ENCODE measurements at places on chromosomes 7 and 10.

DNA sequence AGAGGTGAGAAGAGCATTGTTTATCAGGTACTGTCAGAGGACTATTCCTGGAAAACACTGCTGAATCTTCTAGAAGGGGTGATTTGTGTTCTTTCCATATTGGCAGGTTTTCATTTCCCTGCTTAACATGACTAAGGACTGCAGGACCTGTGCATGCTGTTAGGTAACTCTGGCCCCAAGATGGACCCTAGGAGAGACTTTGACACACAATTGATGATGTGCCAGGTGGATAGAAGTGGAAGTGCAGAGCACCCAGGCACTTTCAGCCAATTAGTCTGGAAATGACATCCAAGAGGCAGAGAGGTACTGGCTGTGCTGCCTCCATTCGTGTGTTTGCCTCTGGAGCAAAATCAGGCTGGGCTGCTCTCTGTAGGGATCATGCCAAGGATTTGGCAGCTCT lies 496.3 kb upstream of the GALNT17 start:
- H3K4me3 ChIP-seq: no peak overlapping the region
- no peaks in the 10 kb centered on the region for H3K27me3 ChIP-seq
- peaks cover 22% of the 10 kb centered on the region for H3K4me1 ChIP-seq
- no peak overlapping the region for H3K27ac ChIP-seq
- H3K36me3 ChIP-seq: no peaks in the 10 kb centered on the region

- H3K27me3 ChIP-seq: no peaks in the 10 kb centered on the region
- no peaks in the 10 kb centered on the region for H3K36me3 ChIP-seq
- no peak overlapping the region for H3K27ac ChIP-seq
- no peak for DNase-seq
These were observed 41.4 kb upstream of the GTF2I start for GRCh38 chr7:74615933-74616780.

DNA sequence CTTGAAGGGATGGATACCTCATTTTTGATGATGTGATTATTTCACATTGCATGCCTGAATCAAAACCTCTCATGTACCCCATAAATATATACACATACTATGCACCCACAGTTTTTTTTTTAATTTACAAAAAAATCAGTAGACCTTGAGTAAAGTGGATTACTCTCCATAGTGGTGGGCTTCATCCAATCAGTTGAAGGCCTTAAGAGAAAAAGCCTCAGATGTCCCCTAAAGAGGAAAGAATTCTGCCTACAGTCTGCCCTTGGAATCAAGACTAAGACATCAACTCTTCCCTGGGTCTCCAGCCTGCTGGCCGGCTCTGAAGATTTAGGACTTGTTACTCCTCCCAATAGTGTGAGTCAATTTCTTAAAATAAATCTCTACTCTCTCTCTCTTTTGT lies 1.1 kb downstream of the AZGP1 start:
- H3K27me3 ChIP-seq: no peaks in the 10 kb centered on the region
- H3K4me1 ChIP-seq: no peaks in the 10 kb centered on the region
- H3K36me3 ChIP-seq: no peaks in the 10 kb centered on the region
- H3K27ac ChIP-seq: no peak overlapping the region

- H3K36me3 ChIP-seq: no peaks in the 10 kb centered on the region
- DNase-seq: no peak
- H3K27me3 ChIP-seq: no peaks in the 10 kb centered on the region
- H3K4me1 ChIP-seq: peaks cover 57% of the 10 kb centered on the region
- H3K27ac ChIP-seq: peak overlapping the region; percentile 99
These were observed 2.6 kb downstream of the LDB1 start for GRCh38 chr10:102117391-102118159.

DNA sequence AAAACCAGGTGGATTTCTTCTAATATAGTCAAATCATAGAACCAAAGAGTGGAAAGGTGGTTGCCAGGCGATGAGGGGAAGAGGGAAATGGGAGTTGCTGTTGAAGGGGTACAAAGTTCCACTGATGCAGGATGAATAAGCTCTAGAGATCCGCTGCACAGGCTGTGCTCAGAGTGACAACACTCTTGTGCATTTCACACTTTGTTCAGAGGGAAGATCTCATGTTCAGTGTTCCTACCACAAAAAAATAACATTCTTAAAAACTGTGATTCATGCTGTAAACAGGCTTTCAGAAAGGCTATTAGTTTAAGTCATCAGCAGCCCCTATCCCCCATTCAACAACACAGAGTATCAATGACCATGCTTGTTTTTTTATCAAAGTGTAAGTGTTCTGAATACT lies 213.8 kb downstream of the COBL start:
- H3K36me3 ChIP-seq: no peaks in the 10 kb centered on the region
- no peaks in the 10 kb centered on the region for H3K27me3 ChIP-seq
- no peaks in the 10 kb centered on the region for H3K4me1 ChIP-seq
- H3K4me3 ChIP-seq: no peak overlapping the region

GRCh38 chr7:141960687-141961422 lies 12.7 kb downstream of the TAS2R38 start:
- no peak overlapping the region for H3K27ac ChIP-seq
- no peak overlapping the region for H3K4me3 ChIP-seq
- H3K36me3 ChIP-seq: no peaks in the 10 kb centered on the region
- H3K27me3 ChIP-seq: no peaks in the 10 kb centered on the region

- no peaks in the 10 kb centered on the region for H3K36me3 ChIP-seq
- H3K27me3 ChIP-seq: no peaks in the 10 kb centered on the region
- no peak overlapping the region for H3K27ac ChIP-seq
- DNase-seq: no peak
- H3K4me1 ChIP-seq: no peaks in the 10 kb centered on the region
These were observed 257.1 kb upstream of the KIAA1217 start for GRCh38 chr10:23951841-23952240.

DNA sequence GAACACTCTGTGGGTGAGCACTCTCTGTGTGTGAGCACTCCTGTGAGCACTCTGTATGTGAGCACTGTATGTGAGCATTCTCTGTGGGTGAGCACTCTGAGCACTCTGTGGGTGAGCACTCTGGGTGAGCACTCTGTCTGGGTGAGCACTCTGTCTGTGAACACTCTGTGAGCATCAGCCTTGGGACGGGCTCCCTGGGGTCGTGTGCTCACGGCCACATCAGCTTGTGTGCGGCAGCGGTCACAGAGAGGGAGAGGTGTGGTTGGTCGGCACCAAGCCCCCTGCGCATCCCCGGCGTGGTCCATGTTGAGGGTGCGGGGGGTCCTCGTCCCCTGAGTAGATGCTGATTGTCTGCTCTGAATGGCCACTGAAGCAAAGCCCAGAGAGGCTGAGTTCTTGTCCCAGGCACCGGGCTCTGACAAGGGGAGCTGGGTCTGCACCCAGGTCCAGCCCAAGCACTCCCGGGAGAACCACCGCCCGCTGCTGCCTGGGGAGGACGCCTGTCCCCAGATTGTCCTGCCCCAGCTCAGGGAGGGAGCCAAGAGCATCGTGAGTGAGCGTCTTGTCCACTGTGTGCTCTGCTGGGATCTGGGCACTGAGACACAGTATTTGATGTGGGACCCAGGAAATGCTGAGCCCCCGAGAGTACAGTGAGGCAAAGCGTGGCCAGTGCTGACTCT lies 143.7 kb downstream of the DNAJB6 start:
- no peaks in the 10 kb centered on the region for H3K36me3 ChIP-seq
- DNase-seq: no peak
- H3K27ac ChIP-seq: no peak overlapping the region
- peaks cover 30% of the 10 kb centered on the region for H3K27me3 ChIP-seq
- no peak overlapping the region for H3K4me3 ChIP-seq
- H3K4me1 ChIP-seq: no peaks in the 10 kb centered on the region

GRCh38 chr7:127876393-127876792 lies 154.8 kb downstream of the LRRC4 start:
- H3K36me3 ChIP-seq: no peaks in the 10 kb centered on the region
- no peak for DNase-seq
- H3K27ac ChIP-seq: no peak overlapping the region
- H3K4me3 ChIP-seq: no peak overlapping the region
- H3K27me3 ChIP-seq: no peaks in the 10 kb centered on the region

DNA sequence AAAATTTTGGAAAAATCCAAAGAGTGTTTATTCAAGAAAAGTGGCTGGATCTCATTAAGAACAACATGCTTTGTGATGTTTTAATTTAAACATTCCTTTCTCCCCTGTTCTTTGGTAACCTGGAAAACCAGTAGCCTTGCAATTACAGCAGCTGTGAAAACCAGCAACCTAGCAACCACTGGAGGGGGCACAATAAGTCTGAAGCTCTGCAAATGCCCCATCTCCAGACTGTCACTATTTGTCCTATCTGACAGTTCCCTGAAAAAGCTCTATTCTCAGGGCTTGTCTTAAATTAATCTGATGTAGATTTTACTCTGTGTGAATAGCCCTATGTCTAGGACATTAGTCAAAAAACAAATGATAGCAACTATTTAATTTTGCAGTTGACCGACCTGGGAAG lies 137.6 kb upstream of the THSD7A start:
- H3K4me1 ChIP-seq: no peaks in the 10 kb centered on the region
- H3K4me3 ChIP-seq: no peak overlapping the region
- no peak overlapping the region for H3K27ac ChIP-seq

GRCh38 chr10:26696786-26697162 lies 727 bp upstream of the PDSS1 start:
- no peaks in the 10 kb centered on the region for H3K36me3 ChIP-seq
- H3K27me3 ChIP-seq: peaks cover 14% of the 10 kb centered on the region
- DNase-seq: no peak
- H3K4me1 ChIP-seq: peaks cover 26% of the 10 kb centered on the region
- H3K27ac ChIP-seq: peak overlapping the region; percentile 94

DNA sequence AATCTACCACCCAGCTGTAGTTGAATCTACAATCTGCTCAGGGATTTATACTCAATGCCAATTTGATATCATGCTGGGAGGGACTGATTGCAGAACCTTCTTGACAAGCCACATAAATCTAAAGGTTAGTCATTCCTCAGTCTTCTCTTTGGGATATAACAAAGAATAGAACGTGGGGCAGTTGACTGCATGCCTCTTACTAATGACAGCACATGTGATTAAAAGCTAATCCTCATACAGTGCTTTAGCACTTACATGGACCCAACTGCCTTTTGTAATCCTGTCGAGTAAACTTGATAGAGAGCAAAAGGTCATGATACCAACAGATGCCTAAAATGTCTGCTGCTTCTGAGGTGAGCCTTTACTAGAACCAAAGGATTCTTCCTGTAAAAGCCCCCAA lies 12.3 kb downstream of the KLHL7 start:
- no peaks in the 10 kb centered on the region for H3K4me1 ChIP-seq
- no peaks in the 10 kb centered on the region for H3K36me3 ChIP-seq
- no peak for DNase-seq
- H3K27ac ChIP-seq: no peak overlapping the region
- H3K4me3 ChIP-seq: no peak overlapping the region

- H3K27ac ChIP-seq: no peak overlapping the region
- H3K27me3 ChIP-seq: peaks cover 4% of the 10 kb centered on the region
- no peak for DNase-seq
These were observed 4.1 kb upstream of the BMPER start for GRCh38 chr7:33901199-33901598.

GRCh38 chr7:82593780-82594179 lies 150.2 kb upstream of the CACNA2D1 start:
- no peak overlapping the region for H3K4me3 ChIP-seq
- no peaks in the 10 kb centered on the region for H3K36me3 ChIP-seq
- H3K4me1 ChIP-seq: no peaks in the 10 kb centered on the region
- DNase-seq: no peak

GRCh38 chr10:119270762-119271366 lies 63.5 kb downstream of the GRK5 start:
- H3K27ac ChIP-seq: peak overlapping the region; percentile 45
- H3K36me3 ChIP-seq: no peaks in the 10 kb centered on the region
- peaks cover 14% of the 10 kb centered on the region for H3K4me1 ChIP-seq
- DNase-seq: peak; percentile 28
- peak overlapping the region; percentile 32 for H3K4me3 ChIP-seq

- no peaks in the 10 kb centered on the region for H3K36me3 ChIP-seq
- H3K4me3 ChIP-seq: no peak overlapping the region
- no peak for DNase-seq
- no peak overlapping the region for H3K27ac ChIP-seq
These were observed 9.9 kb downstream of the PTPRE start for GRCh38 chr10:127916826-127917225.

DNA sequence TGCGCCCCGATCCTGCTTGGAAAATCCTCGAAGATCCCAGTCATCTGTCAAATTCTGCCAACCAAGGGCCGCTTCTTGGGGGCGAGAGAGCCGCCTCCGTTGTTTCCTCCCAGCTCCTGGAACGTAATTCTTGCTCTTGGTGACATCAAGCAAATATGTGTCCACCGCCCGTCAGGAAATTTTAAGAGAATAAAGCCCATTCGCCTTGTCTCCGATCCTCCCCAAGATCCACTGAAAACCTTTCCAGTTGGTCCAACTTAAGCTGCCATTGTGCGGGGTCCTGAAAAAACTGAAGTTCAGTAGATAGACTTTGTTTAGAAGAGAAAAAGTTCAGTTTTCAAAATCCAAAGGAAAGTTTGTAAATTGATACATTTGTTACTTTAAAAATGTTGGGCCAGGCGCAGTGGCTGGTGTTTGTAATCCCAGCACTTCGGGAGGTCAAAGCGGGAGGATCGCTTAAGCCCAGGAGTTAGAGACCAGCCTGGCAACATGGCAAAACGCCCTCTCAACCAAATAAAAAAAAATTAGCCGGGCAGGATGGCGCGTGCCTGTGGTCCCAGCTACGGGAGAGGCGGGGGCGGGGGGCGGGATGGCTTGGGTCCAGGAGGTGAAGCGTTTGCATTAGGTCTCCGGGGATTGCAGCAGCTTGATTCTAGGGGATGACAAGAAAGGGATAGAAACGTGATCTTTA lies 1.0 kb upstream of the ZNF800 start:
- no peaks in the 10 kb centered on the region for H3K36me3 ChIP-seq
- peak overlapping the region; percentile 98 for H3K27ac ChIP-seq
- H3K4me3 ChIP-seq: peak overlapping the region; percentile 80
- no peak for DNase-seq
- peaks cover 16% of the 10 kb centered on the region for H3K4me1 ChIP-seq

- peaks cover 32% of the 10 kb centered on the region for H3K4me1 ChIP-seq
- no peaks in the 10 kb centered on the region for H3K36me3 ChIP-seq
- H3K4me3 ChIP-seq: no peak overlapping the region
- H3K27ac ChIP-seq: peak overlapping the region; percentile 21
- no peak for DNase-seq
These were observed 592.7 kb upstream of the GALNT17 start for GRCh38 chr7:70539205-70539604.

- peaks cover 21% of the 10 kb centered on the region for H3K27me3 ChIP-seq
- H3K4me3 ChIP-seq: peak overlapping the region; percentile 63
- H3K27ac ChIP-seq: peak overlapping the region; percentile 91
- H3K36me3 ChIP-seq: no peaks in the 10 kb centered on the region
These were observed 734 bp downstream of the CHST3 start for GRCh38 chr10:71964743-71965515.

DNA sequence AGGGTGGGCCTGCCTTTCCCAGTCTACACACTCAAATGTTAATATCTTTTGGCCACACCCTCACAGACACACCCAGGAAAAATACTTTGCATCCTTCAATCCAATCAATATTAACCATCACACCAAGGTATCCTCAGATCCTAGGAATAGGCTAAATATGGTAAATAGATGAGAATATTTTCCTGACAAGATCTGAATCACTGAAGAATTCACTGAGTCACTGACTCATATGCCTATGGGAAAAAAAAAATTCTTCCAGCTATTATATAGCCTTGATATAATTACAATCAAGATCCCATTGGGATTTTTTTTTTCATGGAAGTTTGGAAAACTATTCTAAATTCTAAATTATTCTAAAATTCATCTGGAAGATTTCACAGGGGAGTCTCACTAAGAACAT lies 65.8 kb downstream of the INHBA start:
- DNase-seq: no peak
- no peak overlapping the region for H3K27ac ChIP-seq
- no peaks in the 10 kb centered on the region for H3K36me3 ChIP-seq
- no peaks in the 10 kb centered on the region for H3K4me1 ChIP-seq
- H3K4me3 ChIP-seq: no peak overlapping the region
